ENCODE measurements at places on chromosomes 13 and 19.

DNA sequence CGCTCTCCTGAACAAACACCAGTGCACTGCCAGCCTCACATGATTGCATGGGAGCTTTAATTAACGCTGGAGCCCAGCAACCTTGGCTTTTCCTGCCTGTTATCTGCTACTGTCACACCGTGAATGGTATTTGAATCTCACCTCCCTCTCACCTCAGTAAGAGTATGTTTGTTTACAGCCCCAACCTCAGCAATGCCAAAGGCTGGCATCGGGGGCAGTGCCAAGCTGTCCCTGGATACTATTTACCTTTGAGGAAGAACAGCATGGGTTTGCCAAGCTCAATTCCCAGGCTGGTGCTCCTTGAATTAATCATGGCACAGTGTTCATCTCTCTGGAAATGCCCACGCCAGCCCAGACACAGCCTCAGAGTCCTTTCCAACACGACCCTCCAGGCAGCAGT, 57.2 kb upstream of the SERPINE3 start:
- DNase-seq = no peak

DNA sequence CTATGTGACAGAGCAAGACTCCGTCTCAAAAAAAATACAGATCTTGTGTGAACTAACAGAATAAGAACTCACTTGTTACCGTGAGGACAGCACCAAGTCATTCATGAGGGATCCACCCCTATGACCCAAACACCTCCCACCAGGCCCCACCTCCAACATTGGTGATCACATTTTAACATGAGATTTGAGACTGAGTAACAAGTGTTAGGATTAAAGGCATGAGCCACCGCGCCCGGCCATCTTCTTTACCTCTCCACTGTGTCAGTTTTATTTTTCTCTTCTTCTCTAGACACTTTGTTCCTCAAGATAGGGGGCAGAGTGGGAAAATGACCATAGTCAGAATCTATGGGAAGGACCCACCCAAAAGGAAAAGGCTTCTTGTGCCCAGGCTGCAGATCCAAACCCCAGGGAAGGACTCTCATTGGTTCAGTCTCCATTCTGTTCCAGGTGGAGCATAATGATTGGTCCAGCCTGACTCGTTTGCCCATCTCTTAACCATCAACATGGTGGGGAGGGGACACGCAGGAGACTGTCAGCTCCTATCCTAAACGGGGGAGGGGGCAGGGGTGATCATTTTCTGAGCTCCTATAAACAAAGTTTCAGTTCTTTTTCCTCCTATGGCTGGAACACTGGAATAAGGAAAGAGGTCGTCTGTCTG, 1.3 kb upstream of the CALM3 start:
- DNase-seq = no peak

DNA sequence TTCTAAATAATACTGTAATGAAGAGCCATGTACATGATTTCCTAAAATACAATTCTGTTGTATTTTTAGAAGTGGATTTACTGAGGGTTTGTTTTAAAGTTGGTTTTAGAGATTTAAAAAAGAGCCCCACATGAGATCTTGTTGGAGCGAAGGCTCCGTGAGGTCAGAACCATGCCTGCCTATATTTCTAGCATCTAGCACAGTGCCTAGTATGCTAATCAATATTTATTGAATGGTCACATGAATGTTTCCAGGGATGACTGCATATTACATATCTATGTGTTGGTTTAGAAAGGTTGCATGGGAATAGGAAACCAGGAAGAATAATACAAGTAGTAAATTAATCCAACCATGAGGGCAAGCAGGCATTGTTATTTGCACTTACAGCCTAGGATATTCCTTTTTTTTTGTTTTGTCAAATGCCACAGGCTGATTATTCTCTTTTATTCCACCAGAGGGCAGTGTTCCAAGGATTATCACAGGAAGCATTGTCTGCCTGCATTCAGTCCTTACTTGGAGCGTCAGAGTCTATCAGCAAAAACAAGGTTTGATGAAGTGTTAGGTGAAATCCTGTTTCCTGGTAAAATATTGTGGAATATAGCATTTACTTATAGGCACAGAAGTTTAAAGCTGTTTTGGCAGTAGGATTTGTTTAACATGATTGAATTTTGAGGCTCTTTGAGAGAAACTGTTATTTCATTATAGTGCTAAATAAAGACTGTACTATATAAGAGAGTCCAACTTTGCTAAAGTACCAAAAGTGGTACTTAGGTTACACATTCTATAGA, 46.8 kb downstream of the COG3 start:
- DNase-seq = peak; percentile 30

- peak; percentile 75 for DNase-seq
Observed at GRCh38 chr19:34480971-34481841, at the start of gene WTIP. Gene WTIP, plus strand, starts transcription at chr19:34481758. Its CDS starts 217 bp downstream, at chr19:34481975.

DNA sequence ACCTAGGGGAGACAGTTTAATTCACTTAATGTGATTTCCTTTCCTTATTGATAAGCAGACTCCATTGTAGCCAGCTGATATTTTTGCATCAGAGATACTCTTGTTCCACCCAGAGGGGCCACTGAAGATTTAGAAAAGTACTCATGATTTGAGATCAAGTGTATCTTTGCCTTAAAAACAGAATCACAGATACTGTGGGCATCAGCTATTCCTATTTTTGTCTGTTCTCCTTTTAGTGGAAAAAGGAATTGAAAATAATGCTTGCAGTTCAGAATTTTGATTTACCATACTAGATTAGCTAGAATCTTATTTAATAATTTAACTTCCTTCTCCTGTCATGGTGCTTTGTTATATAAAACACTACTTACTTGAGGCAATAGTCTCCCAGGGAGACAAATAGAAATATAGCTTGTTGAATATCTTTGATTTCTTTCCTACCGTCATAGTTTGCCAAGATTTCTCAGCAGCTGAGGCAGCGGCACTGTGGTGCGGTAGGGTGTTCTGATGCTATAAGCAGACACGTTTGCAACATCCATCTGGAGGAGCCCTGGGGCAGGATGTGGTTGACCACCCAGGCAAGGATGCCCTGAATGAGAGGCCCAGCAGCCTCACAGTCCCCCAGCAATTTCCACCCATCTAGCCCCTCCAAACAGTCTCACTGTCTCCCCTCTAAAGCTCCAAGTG, 47.0 kb upstream of the RAP2A start:
- DNase-seq = no peak

GRCh38 chr13:42412812-42413483, 141.0 kb downstream of the AKAP11 start:
- no peak for DNase-seq

GRCh38 chr19:4066682-4067395, at the start of gene ZBTB7A:
Gene ZBTB7A, minus strand, starts transcription at chr19:4066899. Its CDS starts 11,667 bp downstream, at chr19:4055232.
- DNase-seq = peak; percentile 59

GRCh38 chr13:50708461-50708860, 135.0 kb downstream of the DLEU7 start:
- no peak for DNase-seq

GRCh38 chr19:1947651-1948209, 6.8 kb downstream of the CSNK1G2 start:
- DNase-seq = no peak

DNA sequence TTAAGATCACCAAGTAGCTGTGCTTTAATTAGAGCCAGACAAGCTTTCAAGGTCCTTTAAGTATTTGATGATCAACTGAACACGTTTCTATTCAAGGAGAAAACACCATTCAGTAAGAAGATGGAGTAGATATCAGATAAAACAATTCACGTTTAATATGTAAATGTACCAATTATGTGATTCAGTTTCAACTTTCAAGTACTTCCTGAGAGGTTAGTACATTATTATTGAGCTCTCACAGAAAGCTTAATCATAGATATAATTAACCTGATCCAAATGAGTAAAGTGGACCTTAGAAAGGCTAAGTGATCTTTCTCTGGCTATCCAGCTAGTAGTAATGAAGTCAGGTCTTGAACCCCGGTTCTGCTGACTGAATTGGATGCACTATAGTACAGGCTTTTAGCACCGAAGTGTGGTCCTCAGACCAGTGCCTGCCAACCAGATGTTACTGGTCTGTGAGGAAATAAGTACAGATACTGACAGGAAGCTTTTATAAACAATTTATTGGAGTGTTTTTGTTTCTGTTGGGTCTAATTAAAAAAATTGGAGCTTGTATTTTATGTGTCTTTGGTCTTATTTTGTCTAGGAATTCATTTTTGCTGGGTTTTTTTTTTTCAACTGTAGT, 10.2 kb downstream of the CLN5 start:
- no peak for DNase-seq

DNA sequence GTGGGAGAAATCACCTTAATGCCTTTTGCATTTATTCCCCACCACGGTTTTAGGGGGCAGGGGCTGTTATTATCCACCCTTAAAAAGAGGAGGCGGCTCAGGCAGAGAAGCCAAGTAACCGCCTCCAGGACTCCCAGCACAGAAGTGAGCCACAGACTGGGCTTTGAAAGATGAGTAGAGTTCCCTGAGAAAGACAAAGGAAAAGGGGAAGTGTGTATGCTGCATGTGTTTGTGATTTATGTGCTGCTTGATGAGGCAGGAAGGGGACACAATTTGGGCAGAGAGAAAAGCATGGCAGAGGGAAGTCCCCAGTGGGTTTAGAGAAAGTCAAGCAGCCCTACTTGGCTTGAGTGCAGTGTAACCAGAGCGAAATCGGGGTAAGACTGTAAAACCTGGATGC, 85.0 kb downstream of the DOCK9 start:
- no peak for DNase-seq

GRCh38 chr19:14440049-14440448, 6.9 kb downstream of the PKN1 start:
- no peak for DNase-seq

DNA sequence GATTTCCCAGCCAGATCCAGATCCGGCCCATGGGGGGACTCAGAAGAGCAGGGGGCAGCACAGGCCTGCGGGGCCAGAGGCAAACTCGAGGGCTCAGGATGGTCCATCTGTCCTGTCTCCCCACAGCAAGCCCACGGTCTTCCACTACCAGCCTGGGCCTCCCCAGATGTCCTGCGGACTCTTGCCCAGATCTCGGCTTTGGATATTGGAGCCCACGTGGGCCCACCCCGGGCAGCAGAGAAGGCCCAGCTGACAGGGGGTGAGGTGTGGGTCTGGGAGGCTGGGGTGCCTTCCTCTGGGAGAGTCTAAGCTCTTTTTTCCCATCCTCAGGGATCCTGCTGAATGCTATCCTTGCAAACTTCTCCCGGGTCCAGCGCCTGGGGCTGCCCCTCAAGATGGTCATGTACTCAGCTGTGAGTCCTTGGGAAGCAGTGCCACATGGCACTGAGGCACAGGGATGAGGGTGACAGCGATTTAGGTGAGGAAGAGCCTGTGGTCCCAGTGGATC, 3.4 kb downstream of the ACP4 start:
- DNase-seq = no peak

DNA sequence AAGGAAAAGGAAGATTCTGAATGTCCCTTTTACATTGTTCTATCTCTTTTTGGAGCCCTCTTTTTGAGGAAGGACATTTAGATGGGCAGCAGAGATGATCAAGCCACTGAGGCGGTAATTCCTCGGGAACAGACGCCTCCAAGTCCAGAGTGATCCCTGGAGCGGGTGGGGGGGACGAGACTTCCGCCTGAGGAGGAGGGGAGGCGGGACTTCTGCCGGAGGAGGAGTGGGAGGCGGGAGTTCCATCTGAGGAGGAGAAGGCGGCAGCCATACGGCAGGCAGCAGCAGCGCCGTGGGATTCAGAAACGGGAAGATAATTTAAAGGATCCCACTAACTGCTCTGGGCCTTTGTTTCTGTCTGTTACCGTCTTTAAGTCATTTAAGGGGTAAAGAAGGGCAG, 37.6 kb upstream of the CD177 start:
- no peak for DNase-seq

DNA sequence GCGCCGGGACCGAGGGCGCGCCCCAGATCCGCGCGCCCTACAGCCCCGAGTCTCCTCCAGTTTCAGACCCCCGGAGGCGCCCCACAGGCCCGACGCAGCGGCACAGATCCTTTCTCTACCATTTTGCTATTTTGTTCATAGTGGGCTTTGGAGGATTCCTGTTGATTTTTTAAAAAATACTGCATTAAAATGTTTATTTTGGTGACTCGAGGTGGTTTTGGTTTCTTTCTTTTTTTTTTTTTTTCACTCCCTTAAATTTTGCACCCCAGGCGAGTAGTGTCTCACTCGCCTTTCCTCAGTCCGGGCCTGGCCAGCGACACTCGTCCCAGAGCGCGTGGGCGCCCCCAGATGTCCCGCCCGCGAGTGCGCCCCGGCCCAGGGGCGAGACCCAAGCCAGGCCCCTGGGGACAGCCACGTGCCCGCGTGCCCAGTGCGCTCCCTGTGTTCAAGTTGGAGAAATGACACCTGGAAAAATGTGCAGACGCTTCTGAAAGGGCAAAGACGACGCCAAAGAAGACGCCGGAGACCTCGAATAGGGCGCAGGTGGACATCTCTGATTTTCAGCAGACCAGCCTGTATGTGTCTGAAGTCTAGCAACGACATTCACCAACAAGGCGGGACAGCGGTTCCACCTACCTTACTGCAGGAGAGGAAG, 471 bp upstream of the INSR start:
- DNase-seq = peak; percentile 32

- no peak for DNase-seq
Observed at GRCh38 chr13:42305503-42305902, 33.6 kb downstream of the AKAP11 start.

- DNase-seq = no peak
Observed at GRCh38 chr19:49340865-49341718, 5.9 kb downstream of the CD37 start.

DNA sequence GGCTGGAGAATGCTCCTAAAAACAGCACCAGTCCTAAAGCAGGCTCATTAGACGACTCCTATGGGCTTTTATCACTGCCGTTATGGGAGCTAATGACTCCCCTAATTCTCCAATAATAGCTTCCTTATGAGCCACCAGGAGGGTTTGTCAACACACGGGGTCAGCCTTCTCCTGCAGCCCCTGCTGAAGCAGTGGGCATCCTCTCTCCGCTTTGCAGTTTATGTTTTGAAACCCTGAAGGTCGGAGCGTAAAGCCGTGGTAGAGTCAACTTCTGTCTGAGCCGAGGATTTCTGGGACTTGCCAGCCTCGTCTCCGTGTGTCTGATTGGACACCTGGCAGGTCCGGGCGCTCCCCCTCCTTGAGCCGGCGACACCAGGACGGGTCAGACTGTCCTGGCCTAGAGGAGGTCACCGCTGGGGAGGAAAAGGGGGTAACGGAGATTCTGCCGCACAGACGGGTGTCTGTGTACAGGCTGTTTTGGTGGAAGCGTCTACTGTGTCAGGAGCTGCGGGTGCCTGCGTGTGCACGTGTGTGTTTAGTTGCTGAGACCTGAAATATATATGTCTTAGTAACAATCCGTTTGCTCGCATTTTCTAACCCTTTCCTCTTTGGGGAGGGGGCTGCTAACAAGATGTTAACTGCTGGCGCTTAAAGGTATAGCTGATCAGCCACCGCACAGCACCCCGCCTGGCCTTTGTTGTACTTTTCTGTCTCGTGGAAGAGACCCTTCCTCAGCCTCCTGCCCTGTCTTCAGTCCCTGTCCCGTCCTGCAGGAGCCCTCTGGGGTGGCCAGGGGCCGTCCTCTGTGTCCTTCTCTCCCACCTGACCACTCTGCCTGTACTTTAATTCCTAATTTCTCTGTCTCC, 1.9 kb downstream of the KDM4B start:
- DNase-seq = no peak

- DNase-seq = no peak
Observed at GRCh38 chr19:40130013-40130412, 39.3 kb upstream of the ZNF780A start.

DNA sequence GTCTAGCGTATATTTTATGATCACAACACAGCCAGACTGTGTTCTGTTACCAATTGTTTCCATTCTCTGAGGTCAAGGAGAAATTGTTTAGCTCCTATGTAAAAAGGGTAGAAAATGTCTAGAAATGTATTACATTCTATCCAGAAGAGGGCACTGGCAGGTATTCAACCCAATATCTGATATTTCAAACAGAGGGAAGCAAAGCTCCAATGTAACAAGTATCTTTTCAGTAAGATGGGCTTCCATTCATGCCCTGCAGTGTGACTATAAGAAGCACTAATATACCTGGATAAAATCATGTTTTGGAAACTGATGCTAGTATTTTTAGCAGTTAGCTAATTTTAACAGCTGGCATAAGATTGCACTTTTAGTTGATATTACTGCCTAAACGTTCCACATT, 312.7 kb downstream of the FGF14 start:
- no peak for DNase-seq

Data from neural crest cell (in vitro differentiated cells).